ENCODE measurements at places on chromosomes 12 and 14.

- no peak for DNase-seq
Observed at GRCh38 chr14:45136399-45136798, 669 bp downstream of the FANCM start.

- no peak for DNase-seq
Observed at GRCh38 chr12:59023861-59024424, 103.6 kb upstream of the LRIG3 start.

DNA sequence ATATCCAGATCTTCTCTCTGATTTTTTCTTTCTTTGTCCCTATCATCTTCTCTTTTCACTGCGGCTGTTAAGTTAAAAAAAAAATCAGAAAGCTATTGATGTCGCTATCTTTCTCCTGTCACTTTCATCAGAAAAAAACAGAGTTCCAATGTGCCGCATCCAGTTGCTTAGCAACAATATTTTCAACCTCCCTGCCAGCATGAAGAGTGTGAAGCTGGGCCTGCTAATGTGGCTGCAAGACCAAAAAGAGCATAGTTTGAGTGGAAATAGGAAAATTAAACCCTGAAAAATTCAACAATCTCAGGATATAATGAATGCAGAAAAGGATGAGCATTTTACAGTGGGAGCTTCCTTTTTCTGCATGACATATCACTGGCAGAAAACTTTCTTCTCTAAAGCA is 1025.4 kb upstream of the LRFN5 start:
- DNase-seq = no peak

- no peak for DNase-seq
Observed at GRCh38 chr12:17595111-17595510, 494.9 kb downstream of the RERGL start.

DNA sequence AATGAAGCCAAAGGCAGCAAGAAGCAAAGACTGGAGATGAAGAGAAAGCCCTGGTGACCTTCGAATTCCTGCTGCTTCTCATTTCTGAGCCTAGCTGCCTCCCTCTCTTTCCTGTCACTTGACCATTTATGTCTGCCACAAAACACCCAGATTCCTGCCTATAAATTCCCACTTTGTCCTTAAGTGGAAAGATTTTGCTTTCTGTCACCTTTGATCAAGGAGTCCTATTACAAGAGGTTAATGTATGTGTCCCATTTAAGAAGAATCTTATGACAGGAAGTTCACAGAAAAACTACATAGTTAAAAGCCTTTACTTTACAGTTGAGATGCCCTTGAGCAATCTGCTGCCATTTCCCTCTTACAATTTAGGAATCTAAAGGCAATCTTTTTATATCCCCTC is 155.7 kb downstream of the GALC start:
- DNase-seq = no peak

- DNase-seq = no peak
Observed at GRCh38 chr14:38090506-38090905, 117.2 kb upstream of the SSTR1 start.

All from substantia nigra (tissue), 51 donors.